Right lobe of liver (tissue), 6 donors: ENCODE measurements at places on chromosomes 12 and 14. TPM values are rescaled to one million over a fixed set of nuclear protein-coding genes. Genes with fewer than 3 reads are reported as not detected.

GRCh38 chr12:130651188-130651959 lies 64.7 kb downstream of the RIMBP2 start:
- H3K4me1 ChIP-seq = no peaks in the 10 kb centered on the region
- no peaks in the 10 kb centered on the region for H3K27me3 ChIP-seq
- no peak for DNase-seq
- H3K36me3 ChIP-seq = no peaks in the 10 kb centered on the region

GRCh38 chr12:28568118-28568517 lies 377.9 kb downstream of the CCDC91 start:
- no peak overlapping the region for H3K4me3 ChIP-seq
- H3K4me1 ChIP-seq = no peaks in the 10 kb centered on the region
- no peak overlapping the region for H3K27ac ChIP-seq
- DNase-seq = no peak

DNA sequence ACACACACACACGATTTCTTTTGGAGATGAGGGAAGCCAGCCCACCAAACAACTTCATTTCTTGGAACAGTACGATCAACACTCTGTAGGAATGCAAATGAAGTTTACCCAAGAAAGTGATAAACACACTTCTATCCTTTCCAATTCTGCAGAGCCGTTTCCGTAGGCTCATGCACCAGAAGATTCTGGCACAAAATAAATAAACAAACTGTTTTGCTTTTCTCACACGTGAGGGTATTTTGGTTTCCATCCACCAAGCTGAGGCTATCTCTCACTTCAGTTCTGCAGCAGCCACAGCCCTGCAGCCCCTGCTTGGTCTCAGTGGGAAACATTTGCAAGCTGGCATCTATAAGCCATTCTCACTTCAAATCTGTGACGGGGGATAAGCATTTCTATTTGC lies 15.3 kb upstream of the TSPAN11 start:
- H3K36me3 ChIP-seq = no peaks in the 10 kb centered on the region
- H3K27me3 ChIP-seq = no peaks in the 10 kb centered on the region
- no peak overlapping the region for H3K4me3 ChIP-seq
- no peaks in the 10 kb centered on the region for H3K4me1 ChIP-seq
- no peak overlapping the region for H3K27ac ChIP-seq

GRCh38 chr12:17028348-17028747 lies 422.4 kb upstream of the LMO3 start:
- no peak for DNase-seq
- H3K36me3 ChIP-seq = no peaks in the 10 kb centered on the region
- H3K27ac ChIP-seq = no peak overlapping the region
- no peaks in the 10 kb centered on the region for H3K4me1 ChIP-seq

DNA sequence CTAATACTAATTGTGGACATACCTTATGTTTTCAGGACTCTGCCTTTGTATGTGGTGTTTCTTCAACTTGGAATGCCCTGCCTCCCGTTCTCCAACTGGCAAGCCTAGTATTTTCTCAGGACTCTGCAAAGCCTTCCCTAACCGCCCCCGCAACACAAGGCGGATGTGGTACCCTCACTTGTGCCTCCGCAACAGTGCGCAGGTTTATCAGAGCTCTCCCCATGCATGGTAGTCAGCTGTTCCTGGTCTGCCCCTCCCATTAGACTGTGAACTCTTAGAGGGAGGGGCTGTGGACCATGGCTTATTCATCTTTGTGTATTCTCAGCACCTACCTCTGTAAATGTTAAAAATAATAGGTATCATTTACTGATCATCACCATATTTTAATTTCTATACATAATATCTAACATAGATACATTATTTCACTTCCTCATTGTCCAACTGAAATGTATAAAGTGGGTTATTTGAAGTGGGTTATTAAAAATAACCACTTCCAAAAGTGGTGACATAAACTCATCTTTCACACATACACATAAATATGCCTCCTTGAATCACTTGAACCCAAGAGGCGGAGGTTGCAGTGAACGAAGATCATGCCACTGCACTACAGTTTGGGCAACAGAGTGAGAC lies 9.0 kb downstream of the LPAR5 start:
- no peak overlapping the region for H3K27ac ChIP-seq
- H3K4me3 ChIP-seq = no peak overlapping the region
- no peaks in the 10 kb centered on the region for H3K27me3 ChIP-seq
- H3K4me1 ChIP-seq = no peaks in the 10 kb centered on the region
- no peaks in the 10 kb centered on the region for H3K36me3 ChIP-seq
- DNase-seq = no peak

DNA sequence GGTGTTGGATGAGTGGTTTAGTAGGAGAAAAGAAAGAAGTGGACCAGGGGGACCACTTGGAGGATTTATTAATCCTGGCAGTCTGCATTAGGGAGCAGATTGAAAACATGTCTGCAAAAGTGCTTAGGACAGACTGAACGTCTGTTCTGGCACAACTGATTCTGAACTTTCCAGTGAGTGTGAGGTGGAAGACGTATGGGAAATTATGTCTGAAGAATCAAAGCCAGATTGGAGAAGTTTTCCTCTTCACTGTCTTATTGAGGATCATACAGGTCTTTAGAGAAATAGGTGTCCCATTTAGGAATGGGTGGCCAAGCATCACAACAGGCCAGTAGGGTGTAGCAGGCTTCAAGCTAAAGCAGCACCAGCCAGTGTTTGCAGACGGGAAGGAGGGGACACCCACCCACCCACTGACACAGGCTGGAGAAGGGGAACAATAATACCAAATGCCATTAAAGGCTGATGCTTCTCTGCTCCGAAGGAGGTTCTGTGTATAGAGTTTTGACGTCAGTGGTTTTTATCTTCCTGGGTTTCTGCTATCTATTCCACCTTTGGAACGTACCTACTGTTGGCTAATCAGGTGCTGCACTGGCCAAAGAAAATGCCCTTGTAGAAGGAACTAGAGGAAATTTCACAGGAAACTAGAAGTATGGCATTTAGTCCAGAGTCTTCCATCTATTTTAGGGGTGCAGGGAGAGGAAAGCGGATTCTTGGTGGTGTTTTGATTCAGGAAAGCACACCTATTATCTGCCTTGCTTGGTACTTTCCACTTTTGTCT lies 1.8 kb downstream of the SRRM4 start:
- H3K27ac ChIP-seq = no peak overlapping the region
- peaks cover 9% of the 10 kb centered on the region for H3K27me3 ChIP-seq
- no peak overlapping the region for H3K4me3 ChIP-seq
- H3K4me1 ChIP-seq = no peaks in the 10 kb centered on the region

DNA sequence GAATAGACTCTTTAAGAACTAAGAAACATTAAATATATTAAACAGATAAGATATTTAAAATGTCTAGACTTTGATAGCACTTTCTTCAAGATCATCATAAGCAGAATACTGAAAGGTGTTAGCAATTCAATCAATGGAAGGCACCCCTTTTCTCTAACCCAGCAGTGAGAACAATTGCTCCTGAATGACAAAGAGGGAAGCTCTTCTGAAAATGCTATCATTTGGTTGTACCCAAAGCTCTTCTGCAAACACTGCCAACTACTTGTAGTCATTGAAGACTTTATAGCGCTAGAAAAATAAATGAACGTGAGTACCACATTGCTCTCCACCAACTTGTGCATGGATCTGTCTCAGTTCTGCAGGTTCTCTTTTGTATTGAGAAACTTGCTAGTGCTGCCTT lies 62.2 kb upstream of the LMO3 start:
- H3K36me3 ChIP-seq = no peaks in the 10 kb centered on the region
- DNase-seq = no peak
- H3K4me3 ChIP-seq = no peak overlapping the region
- no peaks in the 10 kb centered on the region for H3K4me1 ChIP-seq

DNA sequence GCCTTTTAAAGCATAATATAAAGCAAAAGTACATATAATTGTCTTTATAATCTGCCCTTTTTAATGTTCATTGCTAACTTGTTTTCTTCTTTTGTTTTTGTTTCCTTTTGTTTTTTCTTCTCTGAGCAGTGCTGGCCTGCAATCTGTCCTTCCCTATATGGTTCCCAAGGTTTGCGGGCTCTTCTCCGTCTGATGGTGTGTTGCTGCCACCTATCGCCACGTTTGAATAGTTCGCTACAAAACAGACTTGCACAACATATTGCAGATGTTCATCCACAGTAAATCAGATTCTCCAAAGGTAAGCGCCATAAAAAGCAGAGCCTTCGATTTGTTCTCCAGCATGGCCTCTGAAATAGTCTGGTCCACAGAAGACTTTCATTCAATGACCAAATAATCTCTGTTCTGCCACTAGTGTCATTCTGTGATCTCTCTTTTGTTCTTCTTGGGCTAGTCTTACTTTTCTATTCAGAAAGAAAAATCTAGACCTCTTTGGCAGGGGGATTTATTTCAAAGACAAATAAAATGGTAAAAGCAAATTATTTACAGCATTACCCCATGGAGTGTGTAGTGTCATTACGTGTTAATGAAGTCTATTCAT lies 33.5 kb downstream of the C12orf50 start:
- no peak overlapping the region for H3K4me3 ChIP-seq
- H3K27ac ChIP-seq = no peak overlapping the region
- H3K4me1 ChIP-seq = no peaks in the 10 kb centered on the region
- no peaks in the 10 kb centered on the region for H3K36me3 ChIP-seq

- H3K27me3 ChIP-seq = no peaks in the 10 kb centered on the region
- no peaks in the 10 kb centered on the region for H3K4me1 ChIP-seq
- no peaks in the 10 kb centered on the region for H3K36me3 ChIP-seq
- no peak overlapping the region for H3K27ac ChIP-seq
These were observed 50.9 kb downstream of the RPH3A start for GRCh38 chr12:112842441-112842840.

- no peaks in the 10 kb centered on the region for H3K4me1 ChIP-seq
- H3K4me3 ChIP-seq = no peak overlapping the region
- H3K27me3 ChIP-seq = no peaks in the 10 kb centered on the region
- no peaks in the 10 kb centered on the region for H3K36me3 ChIP-seq
These were observed 12.5 kb downstream of the SGPP1 start for GRCh38 chr14:63715360-63715759.

DNA sequence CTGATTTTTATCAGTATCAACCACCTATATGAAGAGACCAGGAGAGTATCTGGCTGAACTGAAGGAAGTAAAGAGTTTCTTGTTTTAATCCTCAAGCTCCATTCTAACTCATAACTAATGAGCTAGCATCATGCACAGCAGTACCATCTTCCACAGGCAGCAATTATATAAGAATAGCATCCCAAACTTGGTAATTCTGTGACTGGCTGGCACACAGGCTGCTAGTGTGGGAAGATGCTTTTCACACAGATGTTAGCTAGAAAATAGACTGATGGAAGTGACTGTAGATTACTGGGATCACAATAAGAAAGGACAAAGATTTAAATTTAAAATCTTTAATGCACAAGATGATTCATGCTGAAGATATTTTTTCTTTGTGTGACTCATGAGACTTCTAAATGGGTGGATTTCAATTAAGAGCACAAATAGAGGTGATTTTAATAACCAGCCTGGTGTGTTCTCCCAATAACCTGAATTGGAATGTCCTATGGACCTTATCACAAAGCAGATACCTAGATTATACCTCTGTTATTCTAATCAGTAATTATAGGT lies 417.7 kb upstream of the ATXN7L3B start:
- DNase-seq = no peak
- no peaks in the 10 kb centered on the region for H3K36me3 ChIP-seq
- H3K27ac ChIP-seq = no peak overlapping the region
- no peaks in the 10 kb centered on the region for H3K4me1 ChIP-seq

- DNase-seq = peak; percentile 81
- no peaks in the 10 kb centered on the region for H3K27me3 ChIP-seq
- peaks cover 13% of the 10 kb centered on the region for H3K4me1 ChIP-seq
- H3K4me3 ChIP-seq = peak overlapping the region; percentile 31
- H3K36me3 ChIP-seq = no peaks in the 10 kb centered on the region
These were observed 672 bp upstream of the ESR2 start for GRCh38 chr14:64294672-64295413.

GRCh38 chr12:10354502-10354901 lies 35.3 kb downstream of the KLRK1 start:
- no peaks in the 10 kb centered on the region for H3K27me3 ChIP-seq
- no peaks in the 10 kb centered on the region for H3K4me1 ChIP-seq
- H3K36me3 ChIP-seq = no peaks in the 10 kb centered on the region
- no peak overlapping the region for H3K27ac ChIP-seq
- H3K4me3 ChIP-seq = no peak overlapping the region
- DNase-seq = no peak

DNA sequence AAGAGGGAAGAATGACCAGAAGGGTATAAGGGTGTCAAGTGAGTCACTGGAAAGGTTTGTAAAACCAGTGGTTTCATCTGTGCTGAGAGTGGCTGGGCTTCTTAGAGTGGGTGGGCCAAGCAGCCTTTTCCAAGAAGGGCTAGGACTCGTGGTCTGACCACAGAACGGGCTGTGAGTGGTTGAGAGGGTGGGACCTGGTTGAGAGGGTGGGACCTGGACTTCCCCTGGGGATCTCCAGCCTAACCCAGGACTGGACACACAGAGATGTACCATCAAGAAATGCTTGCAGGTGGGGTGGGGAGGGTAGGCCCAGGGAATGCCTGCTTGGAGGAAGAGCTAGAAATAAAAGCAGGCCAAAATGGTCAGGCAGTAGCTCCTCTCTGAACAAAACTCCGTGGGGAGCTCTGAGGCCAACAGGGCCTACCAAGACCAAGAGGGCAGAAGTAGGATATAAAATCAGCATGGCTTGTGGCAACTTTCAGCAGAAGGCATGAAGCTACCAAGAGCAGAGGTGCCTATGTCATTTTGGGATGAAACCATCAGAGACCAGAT lies 140.5 kb downstream of the FOXN3 start:
- no peaks in the 10 kb centered on the region for H3K27me3 ChIP-seq
- no peak overlapping the region for H3K4me3 ChIP-seq
- H3K27ac ChIP-seq = no peak overlapping the region
- DNase-seq = no peak
- no peaks in the 10 kb centered on the region for H3K36me3 ChIP-seq

LRRC10 gene
- total RNA-seq = not detected

KLHL33 gene
- total RNA-seq = not detected

TPCN1 gene
- total RNA-seq = 18.0 TPM

TSPAN8 gene
- 5.5 TPM for total RNA-seq

MANSC4 gene
- total RNA-seq = not detected

MMP19 gene
- total RNA-seq = 5.0 TPM

SLCO1B3 gene
- 245 TPM for total RNA-seq

SRGAP1 gene
- 2.0 TPM for total RNA-seq
